Foreskin fibroblast (primary cell): ENCODE measurements at places on chromosomes 2 and 18.

- DNase-seq = no peak
Observed at GRCh38 chr2:96952016-96952750, 34.2 kb downstream of the FAM178B start.

GRCh38 chr2:51971136-51971535 is 939.2 kb upstream of the NRXN1 start:
- DNase-seq = no peak

GRCh38 chr18:12774982-12775381 is 72.1 kb downstream of the PSMG2 start:
- DNase-seq = no peak

DNA sequence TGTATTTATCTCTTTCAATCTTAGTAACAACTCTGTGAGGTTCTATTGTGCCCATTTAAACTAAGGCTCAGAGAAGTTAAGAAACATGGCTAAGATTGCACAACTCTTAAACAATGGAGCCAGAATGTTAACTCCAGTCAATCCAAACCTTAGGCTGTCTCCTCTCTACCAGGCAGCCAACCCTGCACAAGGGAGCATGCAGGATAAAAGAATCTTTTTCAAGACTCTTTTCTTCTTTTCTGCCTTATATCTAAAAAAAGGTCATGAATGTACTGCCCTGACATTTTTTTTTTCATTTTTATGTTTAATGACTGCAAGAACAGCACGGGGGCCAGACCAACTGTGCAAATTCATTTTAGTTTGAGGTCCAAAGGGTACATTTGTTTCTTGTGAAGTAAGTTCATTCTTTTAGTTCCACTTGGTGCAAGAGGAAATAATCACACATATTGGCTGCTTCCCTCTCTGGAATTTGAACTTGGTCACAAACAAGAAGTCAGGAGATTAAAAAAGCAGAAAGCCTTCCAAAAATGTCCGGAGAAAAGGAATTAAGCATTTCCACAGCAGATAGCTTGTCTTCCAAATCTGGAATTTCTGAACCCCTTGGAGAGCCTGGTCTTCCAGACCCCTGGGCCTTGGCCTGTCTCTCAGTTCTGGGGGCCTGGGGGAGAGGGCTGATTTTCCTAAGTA is 96.0 kb upstream of the RIOK3 start:
- peak; percentile 46 for DNase-seq

DNA sequence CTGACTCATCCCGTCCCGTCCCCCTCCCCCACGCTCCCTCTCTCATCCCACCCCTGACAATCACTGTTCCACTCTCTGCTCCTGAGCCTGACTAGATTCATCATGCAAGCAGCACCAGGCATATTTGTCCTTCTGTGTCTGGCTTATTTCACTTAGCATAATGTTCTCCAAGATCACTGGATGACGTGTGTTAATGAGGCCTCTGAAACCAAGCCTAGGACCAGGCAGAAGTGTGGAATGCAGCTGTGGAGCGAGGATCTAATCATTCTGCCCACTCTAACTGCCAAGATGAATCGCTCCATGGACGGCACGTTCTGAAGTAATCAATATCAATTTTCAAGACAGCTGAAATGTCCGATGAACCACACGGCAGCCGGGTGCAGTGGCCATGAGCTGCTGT is 122.4 kb upstream of the ZNF236 start:
- no peak for DNase-seq
